ENCODE measurements at places on chromosomes 1 and 21.

DNA sequence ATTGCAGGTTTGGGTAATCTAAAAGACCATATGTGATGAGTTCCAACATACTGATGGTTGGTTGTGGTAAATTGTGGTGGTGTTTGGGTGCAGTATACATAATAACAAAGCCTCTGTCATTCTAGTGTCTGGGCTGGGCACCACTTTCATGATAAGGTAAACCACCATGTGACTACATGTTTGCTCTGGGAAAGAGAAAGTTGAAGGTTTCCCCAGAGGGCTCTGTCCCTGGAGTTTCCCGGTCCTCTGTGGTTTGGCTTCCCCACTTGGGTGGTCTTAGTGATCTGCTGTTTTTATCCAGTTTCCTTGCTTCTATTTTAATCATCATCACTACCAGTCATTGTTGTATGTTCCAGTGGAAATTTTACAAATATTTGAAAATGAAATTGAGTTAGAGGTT, 55.9 kb upstream of the TSPAN2 start:
- no peak for DNase-seq

DNA sequence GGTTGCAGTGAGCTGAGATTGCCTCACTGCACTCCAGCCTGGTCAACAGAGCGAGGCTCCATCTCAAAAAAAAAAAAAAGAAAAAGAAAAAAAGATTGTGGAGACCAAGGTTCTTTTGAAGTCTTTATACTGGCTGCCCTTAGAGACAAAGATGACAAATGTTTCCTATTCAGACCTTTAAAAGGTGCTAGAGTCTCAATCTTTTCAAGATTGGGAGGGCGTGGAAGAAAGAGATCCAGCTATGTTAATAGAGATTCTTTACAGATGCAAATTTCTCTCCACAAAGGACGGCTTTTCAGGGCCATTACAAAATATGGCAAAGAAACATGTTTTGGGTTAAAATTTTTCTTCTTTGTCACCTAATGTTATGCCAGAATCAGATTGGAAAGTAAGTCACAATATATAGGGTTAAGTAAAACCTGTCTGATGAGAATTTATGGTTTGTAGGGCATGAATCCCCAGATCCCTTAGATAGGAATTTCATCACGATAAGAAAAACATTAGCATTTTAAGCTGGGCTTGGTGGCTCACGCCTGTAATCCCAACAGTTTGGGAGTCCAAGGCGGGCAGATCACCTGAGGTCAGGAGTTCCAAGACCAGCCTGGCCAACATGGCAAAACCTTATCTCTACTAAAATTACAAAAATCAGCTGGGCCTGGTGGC, 13.0 kb upstream of the MORC3 start:
- no peak for DNase-seq

GRCh38 chr1:101301446-101302057, 64.7 kb downstream of the S1PR1 start:
- DNase-seq = no peak

DNA sequence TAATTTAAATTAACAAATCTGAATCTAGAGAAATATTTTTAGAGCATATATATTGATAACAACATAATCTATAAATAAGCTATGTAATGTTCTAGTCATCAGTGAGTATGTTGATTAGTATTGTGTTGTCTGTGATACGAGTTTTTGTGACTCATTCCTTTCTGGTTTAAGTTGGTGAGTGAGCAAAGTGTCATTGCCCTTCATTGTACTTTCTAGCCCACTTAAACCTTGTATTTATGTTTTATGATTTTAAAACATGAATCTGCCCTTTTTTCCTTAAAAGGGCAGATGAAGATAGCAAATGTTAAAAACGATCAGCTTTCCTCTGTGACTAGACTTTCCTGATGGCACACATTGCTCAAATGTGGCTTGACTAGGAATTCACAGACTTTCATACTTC, 38.5 kb downstream of the MACO1 start:
- no peak for DNase-seq

Data from NCI-H1436 treated with DMSO at 0.1 percent for 48 hours (cell line).